ENCODE measurements at places on chromosomes 4 and X. TPM values are rescaled to one million over a fixed set of nuclear protein-coding genes. Genes with fewer than 3 reads are reported as not detected.
A peak's percentile ranks its signal among the peaks of the same experiment; 100 is the strongest.

GRCh38 chr4:64272432-64272831 is 136.8 kb downstream of the TECRL start:
- H3K27ac ChIP-seq: no peak overlapping the region
- no peaks in the 10 kb centered on the region for H3K27me3 ChIP-seq
- no peaks in the 10 kb centered on the region for H3K4me1 ChIP-seq
- H3K36me3 ChIP-seq: no peaks in the 10 kb centered on the region

- no peaks in the 10 kb centered on the region for H3K36me3 ChIP-seq
- H3K27me3 ChIP-seq: no peaks in the 10 kb centered on the region
- H3K4me3 ChIP-seq: no peak overlapping the region
- no peak for DNase-seq
- H3K27ac ChIP-seq: no peak overlapping the region
Measured at GRCh38 chr4:5378002-5378401, 326.7 kb downstream of the STK32B start.

DNA sequence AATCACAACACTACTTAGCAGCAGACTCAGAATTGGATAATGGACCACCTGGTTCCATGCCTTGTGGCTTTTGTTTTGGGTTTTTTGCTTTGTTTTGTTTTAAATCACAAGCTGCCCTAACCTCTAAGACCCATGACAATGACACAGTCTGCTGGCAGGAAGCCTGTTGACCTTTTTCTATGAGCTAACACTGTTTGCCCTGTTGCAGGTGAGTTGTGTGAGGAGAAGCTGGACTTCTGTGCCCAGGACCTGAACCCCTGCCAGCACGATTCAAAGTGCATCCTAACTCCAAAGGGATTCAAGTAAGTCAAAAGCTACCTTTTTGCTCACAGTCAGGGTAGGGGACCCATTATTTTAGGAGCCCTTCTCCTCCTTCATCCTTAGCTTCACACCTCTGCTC is 110.8 kb upstream of the PACRGL start:
- DNase-seq: no peak
- H3K36me3 ChIP-seq: no peaks in the 10 kb centered on the region
- no peaks in the 10 kb centered on the region for H3K27me3 ChIP-seq
- H3K4me1 ChIP-seq: no peaks in the 10 kb centered on the region

DNA sequence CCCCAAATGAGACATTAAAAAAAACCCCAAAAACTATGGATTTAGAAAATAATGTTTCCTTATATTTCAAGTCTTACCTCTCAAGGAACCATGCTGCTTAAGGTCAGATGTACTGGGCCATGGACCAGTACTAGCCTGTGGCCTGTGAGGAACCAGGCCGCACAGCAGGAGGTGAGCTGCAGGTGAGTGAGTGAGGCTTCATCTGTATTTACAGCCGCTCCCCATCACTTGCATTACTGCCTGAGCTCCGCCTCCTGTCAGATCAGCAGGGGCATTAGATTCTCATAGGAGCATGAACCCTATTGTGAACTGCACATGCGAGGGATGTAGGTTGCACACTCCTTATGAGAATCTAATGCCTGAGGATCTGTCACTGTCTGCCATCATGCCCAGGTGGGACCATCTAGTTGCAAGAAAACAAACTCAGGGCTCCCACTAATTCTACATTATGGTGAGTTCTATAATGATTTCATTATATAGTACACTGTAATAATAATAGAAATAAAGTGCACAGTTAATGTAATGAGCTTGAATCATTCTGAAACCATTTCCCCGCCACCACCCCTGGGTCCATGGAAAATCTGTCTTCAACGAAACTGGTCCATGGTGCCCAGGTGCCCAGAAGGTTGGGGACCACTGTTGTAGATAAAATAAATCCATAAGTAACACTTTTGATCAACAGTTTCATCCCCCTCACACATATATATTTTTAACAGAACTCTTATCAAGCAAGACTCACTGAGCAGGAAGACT is 105.3 kb upstream of the CBR4 start:
- no peaks in the 10 kb centered on the region for H3K4me1 ChIP-seq
- no peaks in the 10 kb centered on the region for H3K36me3 ChIP-seq
- no peak overlapping the region for H3K27ac ChIP-seq
- H3K27me3 ChIP-seq: no peaks in the 10 kb centered on the region
- no peak overlapping the region for H3K4me3 ChIP-seq

Gene SRPK3
- total RNA-seq: not detected

GRCh38 chr4:8739317-8739716 is 132.3 kb downstream of the HMX1 start:
- no peak for DNase-seq
- H3K27ac ChIP-seq: no peak overlapping the region
- no peaks in the 10 kb centered on the region for H3K36me3 ChIP-seq
- no peaks in the 10 kb centered on the region for H3K4me1 ChIP-seq

DNA sequence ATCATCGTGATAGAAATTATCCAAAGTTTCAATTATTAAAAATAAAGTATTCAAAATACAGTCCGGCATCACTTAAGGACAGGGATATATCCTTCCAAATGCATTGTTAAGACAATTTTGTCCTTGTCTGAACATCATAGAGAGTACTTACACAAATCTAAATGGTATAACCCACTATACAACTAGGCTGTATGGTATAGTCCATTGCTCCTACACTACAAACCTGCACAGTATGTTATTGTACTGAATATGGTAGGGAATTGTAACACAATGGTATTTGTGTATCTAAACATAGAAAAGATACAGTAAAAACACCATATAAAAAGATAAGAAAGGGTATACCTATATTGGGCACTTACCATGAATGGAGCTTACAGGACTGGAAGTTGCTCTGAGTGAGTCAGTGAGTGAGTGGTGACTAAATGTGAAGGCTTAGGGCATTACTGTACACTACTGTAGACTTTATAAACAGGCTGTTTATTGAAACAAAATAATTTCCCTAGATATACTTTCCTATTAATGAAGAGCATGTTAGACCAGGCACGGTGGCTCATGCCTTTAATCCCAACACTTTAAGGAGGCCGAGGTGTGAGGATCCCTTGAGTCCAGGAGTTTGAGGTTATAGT is 44.8 kb upstream of the PTPN13 start:
- H3K4me3 ChIP-seq: no peak overlapping the region
- H3K36me3 ChIP-seq: no peaks in the 10 kb centered on the region
- H3K4me1 ChIP-seq: peaks cover 24% of the 10 kb centered on the region
- no peak overlapping the region for H3K27ac ChIP-seq
- no peaks in the 10 kb centered on the region for H3K27me3 ChIP-seq

- H3K27me3 ChIP-seq: no peaks in the 10 kb centered on the region
- DNase-seq: no peak
- H3K4me3 ChIP-seq: no peak overlapping the region
- H3K27ac ChIP-seq: no peak overlapping the region
- no peaks in the 10 kb centered on the region for H3K36me3 ChIP-seq
Measured at GRCh38 chr4:99395595-99396364, 39.4 kb downstream of the ADH7 start.

GRCh38 chrX:68490644-68491043 is 8.2 kb upstream of the YIPF6 start:
- no peaks in the 10 kb centered on the region for H3K36me3 ChIP-seq
- H3K27ac ChIP-seq: no peak overlapping the region
- no peaks in the 10 kb centered on the region for H3K4me1 ChIP-seq
- no peak for DNase-seq
- H3K4me3 ChIP-seq: no peak overlapping the region
- no peaks in the 10 kb centered on the region for H3K27me3 ChIP-seq

Gene CT47B1
- not detected for total RNA-seq

GRCh38 chr4:60648774-60649173 is 551.4 kb upstream of the ADGRL3 start:
- H3K4me1 ChIP-seq: no peaks in the 10 kb centered on the region
- no peaks in the 10 kb centered on the region for H3K36me3 ChIP-seq
- DNase-seq: no peak
- H3K4me3 ChIP-seq: no peak overlapping the region

Gene WNK3
- 0.81 TPM for total RNA-seq

- no peaks in the 10 kb centered on the region for H3K36me3 ChIP-seq
- H3K27ac ChIP-seq: no peak overlapping the region
- no peaks in the 10 kb centered on the region for H3K27me3 ChIP-seq
- H3K4me1 ChIP-seq: peaks cover 8% of the 10 kb centered on the region
- no peak overlapping the region for H3K4me3 ChIP-seq
- no peak for DNase-seq
Measured at GRCh38 chrX:107769581-107770317, 5.8 kb downstream of the TSC22D3 start.

GRCh38 chr4:182192511-182193181 is 50.6 kb upstream of the TENM3 start:
- H3K27me3 ChIP-seq: no peaks in the 10 kb centered on the region
- H3K4me3 ChIP-seq: no peak overlapping the region
- no peaks in the 10 kb centered on the region for H3K36me3 ChIP-seq
- DNase-seq: no peak

DNA sequence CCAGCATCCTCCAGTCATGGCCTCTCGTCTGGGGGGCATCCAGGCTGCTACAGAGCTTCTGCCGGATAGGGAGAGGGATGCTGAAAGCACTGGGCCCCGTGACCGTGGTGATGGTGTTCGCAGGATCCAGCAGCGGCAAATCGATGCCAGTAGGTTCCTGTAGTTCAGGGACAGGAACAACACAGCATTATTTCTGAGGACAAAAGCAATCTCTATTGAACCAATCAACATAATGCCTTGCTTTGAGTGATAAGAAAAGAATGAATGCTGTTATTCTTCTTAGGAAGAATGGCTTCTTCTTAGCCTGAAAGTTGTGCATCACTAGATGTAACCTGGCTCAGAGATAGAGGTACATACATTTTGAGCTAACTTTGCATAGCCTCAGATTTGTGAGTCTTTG is 378.6 kb downstream of the UNC5C start:
- no peak for DNase-seq
- no peak overlapping the region for H3K27ac ChIP-seq
- no peaks in the 10 kb centered on the region for H3K27me3 ChIP-seq
- no peak overlapping the region for H3K4me3 ChIP-seq
- no peaks in the 10 kb centered on the region for H3K36me3 ChIP-seq

GRCh38 chr4:74659576-74660411 is 134.5 kb downstream of the BTC start:
- H3K36me3 ChIP-seq: no peaks in the 10 kb centered on the region
- no peak overlapping the region for H3K27ac ChIP-seq
- H3K4me1 ChIP-seq: no peaks in the 10 kb centered on the region
- DNase-seq: no peak

DNA sequence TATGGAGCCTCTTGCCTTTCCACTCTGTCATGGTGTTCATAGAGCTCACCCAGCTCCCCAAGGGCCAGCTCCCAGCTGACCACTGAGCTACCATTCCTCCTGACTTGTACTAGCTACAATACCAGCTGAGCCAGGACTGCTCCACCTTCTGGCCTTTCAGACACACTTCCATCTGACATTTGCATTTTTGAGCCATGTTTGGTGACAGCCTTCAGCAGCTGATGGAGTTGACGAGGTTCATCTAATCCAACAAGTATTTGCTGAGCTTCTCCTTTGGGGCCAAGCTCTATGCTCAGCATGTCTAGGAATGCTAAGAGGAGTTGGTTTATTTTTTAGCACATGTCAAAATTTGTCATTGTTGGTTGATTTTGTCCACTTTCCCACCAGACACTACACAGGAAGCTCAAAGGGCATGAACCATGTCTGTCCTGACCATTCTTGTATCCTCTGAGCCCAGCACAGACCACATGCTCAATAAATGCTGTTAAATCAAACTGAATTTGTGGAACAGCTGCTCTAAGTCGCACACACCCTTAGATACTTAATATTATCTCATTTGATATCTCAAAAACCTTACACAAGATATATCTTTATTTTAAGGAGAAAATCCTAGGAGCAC is 142.6 kb upstream of the PPARGC1A start:
- DNase-seq: no peak
- H3K4me3 ChIP-seq: no peak overlapping the region
- H3K36me3 ChIP-seq: no peaks in the 10 kb centered on the region
- H3K27ac ChIP-seq: no peak overlapping the region

GRCh38 chr4:163558539-163559044 is 64.1 kb downstream of the TMA16 start:
- H3K4me1 ChIP-seq: peaks cover 34% of the 10 kb centered on the region
- H3K36me3 ChIP-seq: no peaks in the 10 kb centered on the region
- no peaks in the 10 kb centered on the region for H3K27me3 ChIP-seq
- H3K27ac ChIP-seq: no peak overlapping the region
- peak overlapping the region; percentile 40 for H3K4me3 ChIP-seq

Gene MAGEE1
- total RNA-seq: 10.5 TPM

GRCh38 chrX:81378560-81378959 is 176.7 kb downstream of the SH3BGRL start:
- no peaks in the 10 kb centered on the region for H3K4me1 ChIP-seq
- H3K36me3 ChIP-seq: no peaks in the 10 kb centered on the region
- no peak overlapping the region for H3K27ac ChIP-seq
- no peak overlapping the region for H3K4me3 ChIP-seq
- DNase-seq: no peak

GRCh38 chr4:138299881-138300280 is 57.7 kb upstream of the SLC7A11 start:
- H3K27me3 ChIP-seq: no peaks in the 10 kb centered on the region
- no peak for DNase-seq
- H3K4me1 ChIP-seq: no peaks in the 10 kb centered on the region
- H3K4me3 ChIP-seq: no peak overlapping the region
- no peaks in the 10 kb centered on the region for H3K36me3 ChIP-seq

DNA sequence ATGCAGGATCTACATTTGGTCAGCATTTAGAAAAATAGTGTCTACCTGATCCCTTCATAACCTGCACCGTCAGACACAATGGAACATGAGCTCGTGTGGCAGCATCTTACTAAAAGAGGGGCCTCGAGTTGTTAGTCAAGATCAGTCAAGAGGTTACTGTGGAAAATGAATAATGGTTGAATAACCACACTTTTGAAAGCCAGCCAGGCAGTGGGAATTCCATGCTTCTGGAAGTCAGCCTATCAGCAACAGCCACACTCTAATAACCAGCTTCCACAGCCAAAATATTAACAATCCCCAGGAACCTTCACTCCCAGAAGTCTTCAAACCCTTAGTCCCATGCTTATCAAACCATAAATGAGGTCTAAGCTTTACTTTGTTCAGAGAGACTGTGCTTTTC is 234.3 kb downstream of the HS3ST1 start:
- H3K27me3 ChIP-seq: no peaks in the 10 kb centered on the region
- no peak for DNase-seq
- H3K27ac ChIP-seq: no peak overlapping the region
- no peak overlapping the region for H3K4me3 ChIP-seq
- no peaks in the 10 kb centered on the region for H3K4me1 ChIP-seq
- no peaks in the 10 kb centered on the region for H3K36me3 ChIP-seq
